Stimulated activated CD4-positive, alpha-beta T cell treated with anti-CD3 and anti-CD28 coated beads, Interleukin-1b, Interleukin-23, amount 100 ng/mL, for 1 hour (primary cell): ENCODE measurements at places on chromosomes 7 and 10.

DNA sequence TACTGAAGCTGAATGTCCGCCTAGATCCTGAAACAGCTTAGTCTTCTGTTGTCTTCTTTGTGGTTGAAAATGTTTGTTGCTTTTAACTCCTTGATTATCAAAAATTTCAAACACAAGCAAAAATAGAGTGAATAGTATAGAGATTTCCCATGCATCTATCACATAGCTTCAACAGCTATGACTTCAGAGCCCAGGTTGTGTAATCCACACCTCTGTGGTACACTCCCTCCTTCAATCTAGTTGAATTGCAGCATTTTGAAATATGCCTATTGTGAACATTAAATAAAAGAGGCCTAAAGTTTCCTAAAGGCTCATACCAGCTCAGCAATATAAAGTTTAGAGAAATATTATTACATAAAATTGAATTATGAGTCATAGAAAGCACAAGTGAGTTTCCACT, 204.7 kb upstream of the HDAC9 start:
- no peak for DNase-seq

DNA sequence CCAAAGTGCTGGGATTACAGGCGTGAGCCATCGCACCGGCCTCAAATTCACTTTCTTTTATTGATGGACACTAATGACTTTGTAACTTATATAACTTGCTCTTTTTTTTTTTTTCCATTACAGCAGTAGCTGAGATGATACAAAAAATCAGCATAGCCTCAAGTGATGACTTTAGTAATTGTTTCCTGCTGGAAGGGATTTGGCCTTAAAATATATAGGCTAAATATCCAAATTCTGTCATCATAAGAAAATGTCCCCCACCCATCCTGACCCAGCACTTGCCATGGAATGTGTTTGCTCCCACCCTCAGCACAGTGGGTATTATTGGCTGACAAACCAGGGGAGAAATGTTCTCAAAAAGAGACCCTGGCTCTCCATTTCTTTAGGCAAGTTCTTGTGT, 1264.1 kb upstream of the AUTS2 start:
- DNase-seq = no peak

DNA sequence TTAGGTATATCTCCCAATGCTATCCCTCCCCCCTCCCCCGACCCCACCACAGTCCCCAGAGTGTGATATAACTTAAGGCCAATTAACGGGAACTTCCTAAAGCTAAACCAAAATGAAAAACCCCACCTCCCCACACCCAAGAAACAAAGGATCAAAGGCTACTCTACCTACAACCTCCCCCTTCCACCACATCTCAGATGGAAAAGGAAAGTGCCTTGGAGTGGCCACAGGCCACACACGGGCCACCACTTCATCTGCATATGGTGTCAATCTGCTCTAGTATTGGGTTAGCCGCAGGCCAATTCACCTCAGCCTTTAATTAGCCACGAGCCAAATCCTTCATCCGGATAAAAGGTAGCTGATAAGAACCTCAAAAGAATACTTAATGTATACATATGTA, 19.6 kb downstream of the CSTF2T start:
- DNase-seq = no peak

DNA sequence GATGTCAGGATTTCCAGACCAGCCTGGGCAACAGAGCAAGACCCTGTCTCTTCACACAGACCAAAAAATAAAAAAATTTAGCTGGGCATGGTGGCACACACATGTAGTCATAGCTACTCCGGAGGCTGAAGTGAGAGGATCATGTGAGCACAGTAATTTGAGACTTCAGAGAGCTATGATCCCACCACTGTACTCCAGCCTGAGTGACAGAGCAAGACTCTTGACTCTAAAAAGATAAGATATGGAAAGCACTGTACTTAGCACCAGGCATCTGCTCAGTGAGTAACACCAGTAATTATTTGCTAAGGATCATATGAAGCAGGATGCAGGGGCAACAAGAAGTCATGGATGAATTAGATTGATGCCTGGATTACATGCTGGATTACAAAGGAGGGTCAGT, 128.8 kb downstream of the CALN1 start:
- no peak for DNase-seq

DNA sequence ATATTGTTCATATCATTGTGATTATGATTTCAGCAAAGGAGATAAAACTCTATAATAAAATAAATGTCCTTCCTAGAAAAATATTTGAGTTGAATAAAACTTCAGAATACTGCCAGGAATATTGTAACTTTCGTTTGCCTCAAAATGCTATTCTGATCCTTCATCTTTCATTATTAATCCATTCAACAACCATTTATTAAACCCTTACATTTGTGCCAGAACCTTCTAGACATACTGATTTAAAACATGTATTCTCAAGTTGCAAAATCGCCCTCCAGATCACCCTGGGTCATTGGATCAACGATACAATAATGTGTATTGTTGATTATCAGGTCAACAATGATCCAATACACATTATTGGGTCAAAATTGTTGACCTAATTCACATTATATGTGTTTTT, 759.8 kb downstream of the CNTNAP2 start:
- DNase-seq = no peak

- no peak for DNase-seq
These were observed 1.8 kb upstream of the MICALL2 start for GRCh38 chr7:1460821-1461645.

- no peak for DNase-seq
These were observed 79.1 kb downstream of the PRTFDC1 start for GRCh38 chr10:24873281-24873683.

- DNase-seq = no peak
These were observed 13.6 kb downstream of the GPRIN2 start for GRCh38 chr10:46542567-46543465.

DNA sequence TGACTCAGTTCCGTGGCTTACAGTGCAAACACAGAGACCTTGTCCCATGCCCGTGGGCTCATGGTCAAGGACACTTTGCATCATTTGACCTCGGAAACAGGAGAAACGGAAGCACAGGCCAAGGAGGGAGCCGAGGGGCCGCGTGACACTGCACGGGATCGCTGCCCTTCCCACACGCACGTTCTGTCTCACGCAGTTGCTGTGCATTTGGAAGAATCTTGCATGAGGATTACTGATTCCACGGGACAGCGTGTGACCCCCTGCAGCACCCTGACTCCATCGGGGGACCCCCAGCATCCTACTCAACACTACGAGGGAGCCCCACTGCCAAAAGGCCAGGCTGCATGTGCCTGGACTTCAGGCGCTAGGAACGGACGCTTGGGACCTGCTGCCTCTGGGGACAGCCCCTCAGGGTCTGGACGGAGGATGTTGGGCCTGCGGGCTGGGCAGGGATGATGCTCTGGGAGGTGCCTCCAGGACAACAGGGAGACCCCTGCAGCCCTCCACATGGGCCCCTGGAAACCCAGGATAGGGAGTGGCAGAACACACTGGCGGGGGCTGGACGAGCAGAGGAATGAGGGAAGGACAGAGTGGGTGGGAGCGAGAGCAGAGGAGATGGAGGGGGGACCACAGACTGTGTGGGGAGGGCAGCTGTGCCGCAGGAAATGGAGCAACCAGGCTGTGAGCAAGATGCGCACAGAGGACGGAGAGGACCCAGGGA, 222.2 kb downstream of the DNAJB6 start:
- no peak for DNase-seq

GRCh38 chr7:142562688-142563087, 186.6 kb upstream of the PRSS1 start:
- DNase-seq = no peak
